ENCODE measurements at places on chromosomes 5 and 9.

GRCh38 chr5:172274951-172275753 is 8.4 kb downstream of the UBTD2 start:
- no peak for DNase-seq

DNA sequence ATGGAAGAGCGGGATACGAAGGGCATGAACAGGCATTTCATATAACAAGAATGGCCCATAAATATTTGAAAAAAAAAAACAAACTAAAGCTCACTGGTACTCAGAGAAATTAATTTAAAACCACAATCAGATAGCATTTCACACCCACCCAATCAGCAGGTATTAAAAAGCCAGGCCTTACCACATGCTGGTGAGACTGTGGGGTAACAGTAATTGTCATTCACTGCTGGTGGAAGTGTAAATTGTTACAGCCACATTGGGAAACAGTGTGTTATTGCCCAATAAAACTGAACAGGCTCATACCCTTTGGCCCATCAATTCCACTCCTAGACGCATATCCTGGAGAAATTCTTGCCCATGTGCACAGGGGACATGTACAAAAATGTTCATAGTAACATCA is 66.0 kb downstream of the PLAC8L1 start:
- DNase-seq, result no peak

DNA sequence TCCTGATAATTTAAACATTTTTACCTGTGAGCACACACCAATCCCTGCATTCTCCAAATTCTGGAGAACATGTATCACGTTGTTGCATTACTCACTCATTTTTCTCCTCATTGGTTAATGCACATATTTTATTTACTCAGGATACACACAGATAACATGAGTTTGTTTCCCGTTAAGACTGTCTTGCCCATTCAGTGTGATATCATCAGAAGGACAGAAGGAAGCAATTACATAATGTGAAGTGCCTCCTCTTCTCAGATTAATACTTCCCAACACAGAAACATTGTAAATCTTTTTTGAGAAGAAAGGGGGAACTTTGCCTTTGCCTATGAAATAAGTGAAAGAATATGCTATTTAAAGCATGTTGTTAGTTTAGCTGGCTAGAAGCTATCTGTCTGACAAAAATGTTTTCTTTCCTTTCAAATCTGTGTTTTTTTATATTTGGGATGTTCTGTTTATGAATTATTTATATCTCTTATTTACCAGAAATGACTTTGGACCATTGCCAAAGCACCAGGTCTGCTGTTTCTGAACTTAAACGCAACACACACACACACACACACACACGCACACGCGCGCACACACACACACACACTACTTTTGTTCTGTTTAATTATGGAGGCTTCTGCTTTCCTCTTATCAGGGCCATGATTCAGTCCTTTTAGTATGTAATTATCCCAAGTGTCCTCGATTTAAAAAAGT is 186.5 kb downstream of the CHSY3 start:
- DNase-seq, result no peak

- no peak for DNase-seq
These were observed 30.0 kb upstream of the TBC1D2 start for GRCh38 chr9:98285446-98285845.

DNA sequence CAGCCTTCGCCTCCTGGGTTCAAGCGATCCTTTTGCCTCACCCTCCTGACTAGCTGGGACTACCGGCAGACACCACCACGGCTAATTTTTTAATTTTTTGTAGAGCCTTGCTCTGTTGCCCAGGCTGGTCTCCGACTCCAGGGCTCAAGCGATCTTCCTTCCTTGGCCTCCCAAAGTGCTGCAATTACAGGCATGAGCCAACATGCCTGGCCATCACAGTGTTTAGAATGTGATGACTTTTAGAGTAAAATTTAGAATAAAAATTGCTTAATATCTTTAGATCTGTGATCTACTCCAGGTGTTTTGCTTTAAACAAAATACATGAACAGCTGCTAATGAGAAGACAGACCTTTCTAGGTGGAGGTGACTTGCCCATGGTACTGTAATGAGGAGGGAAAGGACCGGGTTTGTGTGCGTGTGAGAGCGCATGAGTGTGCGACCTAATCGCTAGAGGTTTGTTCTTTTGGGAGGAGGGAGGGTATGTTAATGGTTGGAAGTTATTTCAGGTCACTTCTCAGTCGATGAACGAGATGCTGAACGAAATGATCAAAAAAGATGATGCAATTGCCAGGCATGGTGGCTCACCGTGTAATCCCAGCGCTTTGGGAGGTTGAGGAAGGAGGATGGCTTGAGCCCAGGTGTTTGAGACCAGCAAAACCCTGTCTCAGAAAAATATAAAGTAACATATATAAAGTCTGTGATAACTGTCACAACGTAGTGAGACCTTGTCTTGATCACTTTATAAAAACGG is 2.0 kb downstream of the CNOT6 start:
- DNase-seq, result peak; percentile 27

DNA sequence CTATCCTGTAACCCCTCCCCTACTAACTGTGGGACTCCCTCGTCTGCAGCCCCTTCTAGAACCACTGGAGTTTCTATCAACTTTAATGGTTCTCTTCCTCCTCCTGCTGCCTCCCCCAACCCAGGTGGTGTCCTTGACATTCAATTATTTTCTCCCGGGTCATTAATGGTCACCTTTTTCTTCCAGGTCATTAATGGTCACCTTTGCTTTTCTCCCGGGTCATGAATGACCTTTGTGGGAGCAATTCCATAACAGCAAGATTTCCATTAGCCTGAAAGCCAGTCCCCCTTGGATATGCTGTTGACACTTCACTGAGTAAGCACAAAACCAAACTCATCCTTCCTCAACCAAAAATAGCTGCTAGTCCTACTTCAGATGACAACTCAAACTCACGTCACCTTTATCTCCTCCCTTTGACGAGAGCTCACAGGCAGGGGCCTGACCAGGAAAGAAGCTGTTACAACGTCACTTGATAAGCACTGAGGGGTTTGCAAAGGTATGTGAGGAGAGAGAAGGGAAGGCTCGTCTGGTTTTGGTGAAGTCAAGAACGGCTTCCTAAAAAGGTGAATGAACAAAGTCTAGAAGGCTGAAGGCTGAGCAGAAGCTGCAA is 10.9 kb downstream of the CCDC127 start:
- DNase-seq, result no peak

DNA sequence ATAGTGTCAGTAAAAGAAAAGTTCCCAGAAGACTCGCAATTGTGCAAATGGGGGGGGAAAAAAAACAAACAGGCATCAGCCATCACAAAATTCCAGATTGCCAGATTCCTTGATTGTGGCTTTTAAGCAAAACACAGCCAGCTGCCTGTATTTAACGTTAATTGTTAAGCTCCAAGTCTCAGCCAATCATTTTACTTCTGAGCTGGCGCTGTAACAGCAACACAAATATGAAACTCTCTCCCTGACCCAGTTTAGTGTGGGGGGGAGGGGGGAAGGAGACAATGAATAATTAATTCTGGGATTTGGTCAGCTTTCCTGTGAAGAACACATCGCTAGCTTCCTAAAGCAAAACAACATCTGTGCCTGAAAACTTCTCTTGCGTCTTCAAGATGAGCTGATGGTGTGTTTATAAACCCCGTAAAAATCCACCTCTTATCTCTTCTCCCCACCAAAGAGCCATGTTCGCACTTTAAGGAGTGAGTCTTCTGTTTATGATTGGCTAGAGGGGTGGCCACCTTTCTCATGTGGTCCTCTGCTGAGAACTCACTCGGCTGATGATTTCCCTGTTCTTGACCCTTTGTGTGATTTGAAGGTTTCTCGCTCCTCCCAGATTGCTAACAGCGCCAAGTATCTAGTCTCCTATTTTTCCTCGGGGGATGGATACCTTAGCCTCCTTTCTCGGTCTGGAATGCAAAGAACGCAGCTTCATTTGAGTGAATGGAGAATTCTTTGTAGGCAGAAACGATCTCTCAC is 160.2 kb upstream of the DAPK1 start:
- peak; percentile 60 for DNase-seq

DNA sequence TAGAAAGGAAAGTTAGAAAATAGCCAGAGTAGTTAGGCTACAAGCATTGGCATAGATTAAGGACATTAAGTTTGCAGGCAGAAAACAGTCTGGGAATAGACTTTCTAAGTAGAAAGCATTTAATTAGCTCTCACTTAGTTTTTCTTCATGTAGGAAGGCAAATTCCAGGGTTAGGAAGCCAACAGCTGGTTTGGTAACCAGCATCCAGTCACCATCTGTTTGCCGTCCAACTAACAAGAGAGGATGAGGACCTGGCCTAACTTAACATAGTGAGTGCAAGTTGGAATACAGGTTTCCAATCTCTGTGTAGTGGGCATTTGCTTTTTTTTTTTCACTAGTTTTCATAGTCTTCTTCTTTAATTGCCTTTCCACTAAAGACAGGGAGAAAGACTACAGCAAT is 121.7 kb upstream of the NR3C1 start:
- DNase-seq, result no peak

DNA sequence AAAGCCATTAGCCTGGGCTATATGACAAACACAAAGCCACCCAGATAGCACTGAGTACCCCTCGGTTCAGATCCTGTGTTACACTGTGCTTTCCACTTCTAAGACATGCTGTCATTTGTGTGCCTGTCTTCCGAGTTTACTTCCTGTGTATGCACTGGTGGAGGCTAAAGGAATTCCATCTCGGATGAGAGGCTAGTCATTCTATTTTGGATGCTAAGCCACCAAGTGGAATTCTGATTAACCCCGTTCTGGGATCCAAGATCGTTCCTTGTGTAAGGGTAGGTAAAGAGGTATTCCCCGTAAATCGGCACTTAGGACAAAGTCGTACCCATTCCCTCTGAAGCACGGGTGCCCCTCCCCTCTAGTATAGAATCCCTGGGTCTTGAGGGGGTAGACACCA is 8.7 kb downstream of the PROP1 start:
- no peak for DNase-seq

DNA sequence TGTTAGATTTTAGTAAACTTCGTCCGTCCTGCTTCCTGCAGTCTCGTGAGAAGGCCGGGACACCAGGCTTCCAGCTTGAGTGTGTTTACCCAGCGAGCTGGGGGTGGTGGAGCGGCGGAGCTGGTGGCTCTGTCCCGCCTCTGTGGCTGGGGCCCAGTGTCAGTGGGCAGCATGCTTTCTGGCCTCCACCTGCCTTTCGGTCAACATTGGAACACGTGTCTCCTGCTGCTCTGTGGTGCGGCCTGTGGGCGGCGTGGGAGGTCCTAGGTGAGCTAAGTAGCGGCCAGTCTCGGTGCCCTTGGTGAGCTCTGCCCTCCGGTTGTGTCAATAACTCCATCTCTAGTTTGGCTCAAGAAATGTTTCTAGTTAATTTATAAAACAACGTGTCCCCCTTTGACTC is 125.9 kb downstream of the GADD45G start:
- DNase-seq, result peak; percentile 92

DNA sequence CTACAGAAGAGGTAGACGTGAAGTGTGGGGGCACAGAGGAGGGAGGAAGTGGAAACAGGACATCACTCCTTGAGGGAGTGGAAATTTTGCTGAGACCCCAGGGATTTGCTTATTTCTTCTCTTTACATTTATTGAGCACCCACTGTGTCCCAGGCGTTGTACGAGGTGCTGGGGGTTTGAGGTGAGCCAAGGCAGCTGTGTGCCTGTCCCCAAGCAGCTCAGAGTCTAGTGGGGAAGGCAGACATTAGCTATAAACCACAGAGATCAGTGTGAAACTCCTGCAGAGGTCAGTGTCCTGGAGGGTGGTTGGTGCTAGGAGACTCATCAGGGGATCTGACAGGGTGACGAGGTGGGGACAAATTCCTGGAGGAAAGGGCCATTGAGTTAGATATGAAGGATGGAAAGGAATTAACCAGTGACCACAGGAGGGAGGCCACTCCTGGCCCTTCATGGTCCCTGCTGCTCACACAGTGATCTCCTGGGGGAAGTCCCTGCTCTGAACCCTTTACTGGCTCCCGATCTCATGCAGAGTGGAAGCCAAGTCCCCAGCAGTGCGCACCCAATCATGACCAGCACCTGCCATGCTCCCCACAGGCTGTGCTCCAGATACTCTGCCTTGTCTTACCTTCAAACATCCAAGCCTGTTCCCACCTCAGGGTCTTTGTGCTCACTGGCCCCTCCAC is 3.4 kb upstream of the CXCL14 start:
- DNase-seq, result no peak

- no peak for DNase-seq
These were observed 14.6 kb upstream of the COL15A1 start for GRCh38 chr9:98929071-98929470.

- DNase-seq, result no peak
These were observed 72.1 kb downstream of the C9orf152 start for GRCh38 chr9:110135846-110136245.

- no peak for DNase-seq
These were observed 424.0 kb upstream of the RGMB start for GRCh38 chr5:98349251-98349989.

DNA sequence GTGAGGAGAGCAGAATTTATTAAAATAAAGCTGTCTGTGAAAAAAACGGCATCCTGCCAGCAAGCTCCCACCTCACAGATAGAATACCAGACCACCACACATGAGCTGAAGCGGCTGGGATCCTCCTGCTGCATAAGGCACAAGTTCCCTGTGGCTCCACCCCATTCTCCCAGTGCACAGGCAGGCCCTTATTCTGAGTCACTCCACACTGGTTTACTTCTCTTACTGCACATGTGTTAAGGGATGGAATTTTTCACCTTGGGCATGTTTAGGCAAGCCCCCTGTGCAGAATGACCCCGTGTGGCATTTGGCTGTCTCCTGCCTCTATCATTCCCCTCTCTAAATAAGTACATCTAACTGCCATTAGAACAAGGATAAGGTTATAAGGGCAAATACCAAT is 115.0 kb upstream of the ELAVL2 start:
- DNase-seq, result no peak

DNA sequence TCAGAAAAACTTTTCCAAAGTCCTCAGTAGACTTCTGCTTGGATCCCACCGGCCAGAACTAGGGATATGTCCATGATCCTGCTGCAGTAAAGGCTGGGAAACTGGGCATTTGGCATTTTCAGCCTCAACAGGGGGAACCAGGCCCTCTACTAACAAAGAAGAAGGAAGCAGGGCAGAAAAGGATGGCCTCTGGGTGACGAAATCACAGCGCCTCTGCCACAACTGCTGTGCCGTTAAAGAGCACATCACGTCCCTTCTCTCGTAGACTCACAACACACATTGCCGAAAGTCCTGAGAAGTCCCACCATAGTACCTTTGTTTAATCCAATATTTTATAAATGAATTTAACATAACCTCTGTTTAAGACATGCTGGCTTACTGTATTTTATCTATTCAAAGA is 10.4 kb upstream of the AFAP1L1 start:
- no peak for DNase-seq

DNA sequence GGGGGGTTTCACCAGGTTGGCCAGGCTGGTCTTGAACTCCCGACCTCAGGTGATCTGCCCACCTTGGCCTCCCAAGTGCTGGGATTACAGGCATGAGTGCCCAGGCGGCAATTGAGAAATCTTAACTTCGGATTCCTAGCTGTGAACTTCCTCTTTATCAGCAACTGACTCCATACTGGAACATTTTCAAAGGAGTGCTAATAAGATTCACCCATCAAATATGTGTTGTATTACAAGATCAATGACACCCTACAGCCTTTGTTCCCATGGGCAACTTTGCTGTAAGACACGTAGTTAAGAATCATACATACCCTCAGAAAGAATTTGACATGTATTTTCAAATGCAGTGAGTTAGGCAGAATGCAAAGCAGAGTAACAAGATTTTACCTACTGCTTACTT is 23.1 kb upstream of the ACOT12 start:
- DNase-seq, result no peak
